ENCODE measurements at places on chromosomes 12 and 14.

DNA sequence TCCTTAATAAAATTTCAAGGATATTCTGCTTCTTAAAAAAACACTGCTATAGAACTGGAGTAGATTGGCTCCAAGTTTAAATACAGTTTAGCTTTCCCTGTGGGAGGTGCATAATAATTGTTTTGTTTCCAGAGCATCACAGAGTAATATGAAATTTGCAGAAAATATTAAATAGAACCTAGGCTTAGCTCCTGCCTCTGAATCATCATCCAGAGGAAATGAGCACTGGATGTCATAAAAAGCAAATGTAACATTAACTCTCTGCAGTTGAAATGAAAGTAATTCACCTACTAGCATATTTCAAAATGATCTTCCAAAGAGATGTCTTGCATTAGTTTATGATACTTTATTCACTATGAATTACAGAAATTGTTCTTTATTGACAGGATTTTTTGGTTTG is 769.8 kb downstream of the C12orf50 start:
- DNase-seq, result no peak

DNA sequence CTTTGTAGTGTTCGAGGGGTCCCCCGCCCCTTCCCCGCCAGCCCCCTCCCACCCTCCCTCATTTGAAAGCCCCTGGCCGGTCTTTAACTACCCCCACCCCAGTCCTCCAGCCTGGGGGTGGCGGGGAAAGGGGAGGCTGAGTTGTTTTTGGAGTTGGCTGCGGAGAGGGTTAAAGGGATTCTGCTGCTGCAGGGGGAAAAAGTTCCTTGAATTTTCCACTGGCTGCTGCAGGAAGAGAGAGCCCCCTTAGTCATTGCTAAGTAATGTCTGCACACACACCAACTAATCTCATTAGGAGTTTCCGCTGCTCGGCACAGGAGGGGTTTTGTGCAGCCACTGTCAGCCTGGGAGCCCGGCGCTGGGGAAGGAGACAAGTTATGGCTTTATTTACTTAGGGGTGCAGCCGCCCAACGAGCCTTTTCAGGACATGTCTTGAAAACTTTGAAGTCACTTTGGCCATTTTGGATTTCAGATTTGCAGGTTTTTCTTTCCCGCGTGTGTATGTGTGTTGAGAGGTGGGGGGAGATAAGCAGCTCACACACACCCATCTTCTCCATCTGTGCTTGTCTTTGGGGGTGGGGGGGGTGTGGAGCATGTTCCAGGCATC is 1.8 kb downstream of the ELK3 start:
- peak; percentile 62 for DNase-seq

- peak; percentile 2 for DNase-seq
Observed at GRCh38 chr12:1890119-1890703, 28.2 kb downstream of the CACNA2D4 start.

- no peak for DNase-seq
Observed at GRCh38 chr14:74018174-74018585, 908 bp downstream of the ENTPD5 start.

- DNase-seq, result no peak
Observed at GRCh38 chr12:119613319-119613936, 19.9 kb downstream of the TMEM233 start.

DNA sequence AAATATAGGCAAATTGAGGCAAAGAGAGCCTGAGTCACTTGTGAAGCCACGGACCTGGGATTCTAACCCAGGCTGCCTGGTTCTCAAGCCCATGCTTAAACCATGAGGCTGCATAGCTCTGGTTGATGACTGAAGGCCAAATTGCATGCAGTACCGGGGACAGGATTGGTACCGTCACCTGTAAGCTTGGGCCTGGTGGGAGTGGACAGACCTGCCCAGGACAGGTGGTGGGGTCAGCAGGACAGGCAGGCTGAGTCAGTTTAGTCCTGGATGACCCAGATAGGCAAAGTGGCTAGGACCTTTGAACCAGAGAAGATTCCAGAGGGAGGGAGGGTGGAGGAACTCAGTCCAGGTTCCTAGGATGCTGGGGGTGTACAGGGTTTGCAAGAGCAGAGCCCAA is 25.8 kb downstream of the RIN3 start:
- no peak for DNase-seq

DNA sequence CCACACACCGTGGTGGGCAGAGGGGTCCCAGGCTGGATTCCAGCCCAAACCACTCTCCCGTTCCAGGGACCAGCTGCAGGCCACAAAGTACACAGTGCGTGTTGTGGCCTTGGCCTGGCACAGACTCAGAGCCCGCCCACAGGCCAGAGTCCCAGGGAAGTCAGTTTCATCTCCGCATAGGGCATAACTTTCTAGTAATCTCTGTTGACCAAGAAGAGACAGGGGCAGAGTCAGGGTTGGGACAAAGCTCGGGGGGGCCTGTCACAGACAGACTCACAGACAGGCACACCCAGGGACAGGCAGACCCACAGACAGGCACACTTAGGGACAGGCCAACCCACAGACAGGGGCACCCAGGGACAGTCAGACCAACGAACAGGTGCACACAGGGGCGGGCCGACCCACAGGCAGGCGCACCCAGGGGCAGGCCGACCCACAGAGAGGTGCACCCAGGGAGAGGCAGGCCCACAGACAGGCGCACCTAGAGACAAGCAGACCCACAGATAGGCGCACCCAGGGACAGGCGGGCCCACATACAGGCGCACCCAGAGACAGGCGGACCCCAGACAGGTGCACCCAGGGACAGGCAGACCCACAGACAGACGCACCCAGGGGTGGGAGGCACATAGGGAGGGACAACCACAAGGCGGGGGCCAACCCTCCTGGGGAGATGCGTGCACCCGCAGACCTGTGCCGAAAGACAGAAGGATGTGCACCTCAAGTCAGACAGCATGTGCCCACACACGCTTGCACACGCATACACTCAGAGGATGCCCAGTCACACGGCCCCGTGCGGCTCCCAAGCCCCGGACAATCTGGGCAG is 323.3 kb upstream of the RTL1 start:
- peak; percentile 26 for DNase-seq
